NCI-H1694 (cell line): ENCODE measurements at places on chromosomes 4 and X.

- no peak for DNase-seq
Observed at GRCh38 chr4:175035905-175036304, 117.7 kb downstream of the ADAM29 start.

- no peak for DNase-seq
Observed at GRCh38 chr4:179977378-179977777, 2265.8 kb upstream of the TENM3 start.

DNA sequence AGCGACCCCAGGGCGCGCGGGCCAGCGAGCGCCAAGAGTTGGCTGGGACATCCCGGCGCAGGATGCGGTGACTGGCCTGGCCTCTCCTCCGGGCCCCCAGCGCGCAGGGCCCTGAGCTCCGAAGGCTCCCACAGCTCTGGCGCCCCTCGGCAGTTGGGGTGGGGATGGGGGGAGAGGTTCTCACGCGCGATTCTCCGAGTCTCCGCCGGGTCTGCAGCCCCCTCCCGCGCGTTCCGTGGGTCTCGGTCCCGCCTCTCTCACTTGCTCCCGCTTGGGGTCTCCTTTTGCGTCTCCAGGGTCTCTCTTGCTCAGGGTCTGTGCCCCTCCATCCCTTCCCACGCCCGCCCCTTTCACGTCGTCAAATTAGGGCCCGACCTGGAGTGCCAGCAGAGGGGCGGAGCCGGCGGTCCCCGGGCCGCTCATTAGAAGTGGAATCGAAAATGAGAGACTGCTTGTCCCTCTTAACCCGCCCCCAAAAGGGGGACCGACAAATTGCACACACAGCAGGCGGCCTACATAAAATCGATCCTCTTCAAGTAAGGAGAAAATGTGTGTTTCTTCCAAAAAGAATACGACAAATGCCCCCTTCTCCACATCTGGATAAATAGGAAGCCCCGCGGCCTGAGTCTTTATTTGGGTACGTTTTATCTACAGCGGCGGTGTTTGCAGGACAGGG lies 877 bp upstream of the NKX1-1 start:
- DNase-seq: no peak

- DNase-seq: no peak
Observed at GRCh38 chr4:39565878-39566600, 38.8 kb upstream of the UGDH start.

GRCh38 chrX:142036116-142036515 lies 132.4 kb downstream of the MAGEC1 start:
- no peak for DNase-seq
